ENCODE measurements at places on chromosomes 6 and 20. TPM values are rescaled to one million over a fixed set of nuclear protein-coding genes. Genes with fewer than 3 reads are reported as not detected.

DNA sequence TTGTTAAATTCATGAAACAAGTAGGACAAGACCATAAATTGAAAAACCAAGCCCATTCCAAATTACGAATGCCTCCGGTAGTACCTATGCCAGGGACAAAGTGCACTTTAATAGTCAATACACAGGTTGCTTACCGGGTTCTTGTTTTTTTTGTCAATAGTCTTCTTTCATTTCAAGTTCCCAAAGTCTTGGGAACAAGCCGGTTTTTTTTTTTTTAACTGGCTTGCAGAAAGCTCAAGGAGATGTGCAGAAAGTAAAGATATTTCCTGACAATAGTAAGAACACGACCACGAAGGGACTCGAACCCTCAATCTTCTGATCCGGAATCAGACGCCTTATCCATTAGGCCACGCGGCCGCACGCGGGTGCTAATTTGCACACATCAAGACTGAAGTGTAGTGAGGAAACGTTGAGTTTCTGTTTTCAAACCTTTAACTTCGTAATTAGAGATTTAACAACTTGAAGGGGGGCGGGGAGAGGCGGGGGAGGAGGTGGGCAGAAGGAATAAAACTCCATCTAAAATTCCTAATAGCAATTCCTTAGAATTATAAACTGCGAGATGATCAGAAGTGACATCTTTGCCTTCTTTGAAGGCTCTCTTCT, 181.0 kb downstream of the TRIM27 start:
- H3K36me3 ChIP-seq = peaks cover 8% of the 10 kb centered on the region
- no peak overlapping the region for H3K27ac ChIP-seq
- no peak overlapping the region for H3K4me3 ChIP-seq
- peaks cover 16% of the 10 kb centered on the region for H3K4me1 ChIP-seq
- peaks cover 13% of the 10 kb centered on the region for H3K27me3 ChIP-seq

GRCh38 chr6:29489286-29489685, 1.5 kb upstream of the MAS1L start:
- H3K4me1 ChIP-seq = peaks cover under 1% of the 10 kb centered on the region
- H3K27me3 ChIP-seq = no peaks in the 10 kb centered on the region
- DNase-seq = no peak
- no peaks in the 10 kb centered on the region for H3K36me3 ChIP-seq
- no peak overlapping the region for H3K27ac ChIP-seq
- H3K4me3 ChIP-seq = no peak overlapping the region

- DNase-seq = no peak
- H3K27me3 ChIP-seq = peaks cover 100% of the 10 kb centered on the region
- no peaks in the 10 kb centered on the region for H3K4me1 ChIP-seq
- H3K27ac ChIP-seq = no peak overlapping the region
Observed at GRCh38 chr20:57256908-57257307, 9.5 kb downstream of the BMP7 start.

- peaks cover 3% of the 10 kb centered on the region for H3K4me1 ChIP-seq
- H3K36me3 ChIP-seq = no peaks in the 10 kb centered on the region
- no peak for DNase-seq
- peaks cover 69% of the 10 kb centered on the region for H3K27me3 ChIP-seq
- H3K4me3 ChIP-seq = no peak overlapping the region
Observed at GRCh38 chr20:33311996-33312395, 29.0 kb downstream of the BPIFB1 start.

- H3K36me3 ChIP-seq = peaks cover 26% of the 10 kb centered on the region
- DNase-seq = peak; percentile 47
- no peaks in the 10 kb centered on the region for H3K27me3 ChIP-seq
- peaks cover 40% of the 10 kb centered on the region for H3K4me1 ChIP-seq
- H3K27ac ChIP-seq = peak overlapping the region; percentile 98
Observed at GRCh38 chr6:11315743-11316437, 83.4 kb upstream of the NEDD9 start.

The OSTM1 gene
- 19.4 TPM for total RNA-seq

The ZFP57 gene
- 0.83 TPM for total RNA-seq
